ENCODE measurements at places on chromosomes 5 and 9.
A peak's percentile ranks its signal among the peaks of the same experiment; 100 is the strongest.

GRCh38 chr5:10726913-10727517, 34.0 kb downstream of the DAP start:
- DNase-seq = no peak

DNA sequence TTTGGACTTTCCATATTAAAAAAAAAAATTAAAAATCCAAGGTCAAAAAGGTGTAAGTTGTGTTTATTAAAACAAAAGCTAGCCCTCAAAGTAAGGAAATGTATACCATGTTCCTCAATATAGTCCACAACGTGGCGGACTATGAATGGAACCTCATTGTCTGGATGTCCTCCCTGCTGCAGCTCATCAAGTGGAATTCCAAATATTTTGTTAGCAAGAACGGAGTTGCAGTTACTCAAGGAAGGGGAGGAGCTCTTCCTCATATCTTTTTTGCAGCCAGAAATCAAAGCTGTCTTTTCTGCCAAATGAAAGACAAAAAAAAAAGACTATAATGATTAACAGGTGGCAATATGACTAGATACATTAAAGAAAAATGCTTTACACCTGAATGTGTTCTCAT, 14.0 kb downstream of the FAM13B start:
- DNase-seq = no peak

GRCh38 chr5:157266286-157267007, 524 bp downstream of the CYFIP2 start:
- no peak for DNase-seq

GRCh38 chr9:121826711-121827110, 175.3 kb downstream of the DAB2IP start:
- no peak for DNase-seq

DNA sequence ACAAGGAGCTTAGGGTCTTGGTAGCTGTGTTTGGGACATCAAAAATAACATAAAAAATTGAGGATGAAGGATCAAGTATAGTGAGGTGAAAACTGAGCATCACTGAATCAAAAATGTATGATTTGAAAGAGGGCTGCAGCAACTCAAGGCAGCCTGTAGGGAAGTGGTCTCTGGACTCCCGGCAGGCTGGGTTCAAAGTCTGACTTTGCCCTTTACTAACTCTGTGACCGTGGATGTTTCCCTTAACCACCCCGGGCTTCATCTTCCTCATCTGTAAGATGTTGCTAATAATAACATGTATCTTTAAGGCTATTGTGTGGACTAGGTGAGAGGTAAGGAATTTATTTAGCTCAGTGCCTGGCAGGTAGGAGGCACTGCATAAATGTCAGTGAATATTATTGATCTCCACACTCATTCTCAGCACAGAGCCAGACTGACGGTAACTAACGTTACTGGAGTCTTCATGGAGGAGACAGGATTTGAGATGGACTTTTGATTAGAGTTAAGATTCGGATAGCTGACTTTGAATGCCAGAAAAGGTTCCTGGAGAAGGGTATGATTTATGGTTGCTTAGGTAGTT, 367.3 kb downstream of the NDUFS4 start:
- DNase-seq = no peak

- DNase-seq = no peak
These were observed 124.9 kb upstream of the C6 start for GRCh38 chr5:41338136-41338675.

DNA sequence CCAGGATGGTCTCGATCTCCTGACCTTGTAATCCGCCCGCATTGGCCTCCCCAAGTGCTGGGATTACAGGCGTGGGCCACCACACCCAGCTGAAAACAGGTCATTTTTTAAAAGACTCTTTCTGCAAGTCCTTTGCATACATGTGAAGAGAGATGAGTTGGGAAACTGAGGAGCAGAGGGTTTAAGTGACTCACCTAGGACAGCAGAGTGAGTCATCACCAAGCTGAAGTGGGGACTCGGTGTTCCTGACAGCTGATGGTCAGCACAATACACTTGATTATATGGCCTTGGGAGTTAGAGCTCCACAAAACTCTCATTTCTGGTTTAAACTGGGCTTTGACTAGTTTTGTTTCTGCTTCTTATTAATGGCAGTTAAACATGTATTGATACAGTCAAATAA, 38.1 kb upstream of the SSBP2 start:
- peak; percentile 57 for DNase-seq

DNA sequence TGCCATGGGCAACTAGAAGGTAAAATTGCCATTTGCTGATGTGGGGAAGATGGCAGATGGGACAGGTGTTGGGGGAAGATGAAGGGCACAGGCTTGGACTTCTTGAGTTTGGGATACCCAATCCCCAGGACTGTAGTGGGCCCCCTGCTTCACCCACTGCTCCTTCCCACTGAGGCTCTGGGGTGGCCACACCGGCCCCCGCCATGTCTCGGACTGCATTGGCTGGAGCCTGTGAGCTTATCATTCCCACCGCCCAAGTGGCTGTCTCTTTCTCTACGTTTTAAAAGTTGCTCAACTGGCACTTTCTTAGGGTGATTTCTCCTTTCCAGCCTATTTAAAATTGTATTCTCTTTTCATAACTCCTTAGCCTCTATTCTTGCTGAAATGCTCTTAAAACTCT, 730.0 kb upstream of the ADAMTS16 start:
- DNase-seq = no peak

- no peak for DNase-seq
These were observed 22.6 kb upstream of the ORM1 start for GRCh38 chr9:114300153-114300845.

DNA sequence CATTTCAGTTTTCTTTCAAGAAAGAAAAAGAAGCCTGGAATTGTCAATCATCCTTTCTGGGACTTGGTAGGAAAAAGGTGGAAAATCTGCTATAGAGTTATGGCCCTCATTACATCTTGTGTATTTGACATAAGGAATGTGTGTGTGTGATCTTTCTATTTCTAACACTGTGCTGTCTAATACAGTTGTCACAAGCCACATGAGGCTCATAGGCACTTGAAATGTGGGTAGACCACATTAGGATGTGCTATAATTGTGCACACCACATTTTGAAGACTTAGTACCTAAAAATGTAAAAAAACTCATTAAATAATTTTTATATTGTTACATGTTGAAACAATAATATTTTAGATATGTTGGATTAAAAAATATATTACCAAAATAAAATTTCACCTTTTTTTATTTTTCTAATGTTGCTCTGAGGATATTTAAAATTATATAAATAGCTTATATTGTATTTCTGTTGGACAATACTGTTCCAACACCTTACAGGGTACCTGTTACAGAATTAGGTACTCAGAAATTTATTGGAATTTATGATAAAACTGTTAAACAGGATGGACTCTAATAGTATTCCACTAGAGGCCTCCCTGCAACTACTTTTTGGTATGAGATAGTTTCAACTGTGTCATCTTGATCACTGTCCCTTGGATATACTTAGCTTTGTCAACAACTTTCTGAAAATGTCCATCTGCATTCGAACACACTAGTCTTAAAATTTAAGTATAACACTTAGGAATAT, 18.4 kb downstream of the MSANTD3 start:
- DNase-seq = no peak

DNA sequence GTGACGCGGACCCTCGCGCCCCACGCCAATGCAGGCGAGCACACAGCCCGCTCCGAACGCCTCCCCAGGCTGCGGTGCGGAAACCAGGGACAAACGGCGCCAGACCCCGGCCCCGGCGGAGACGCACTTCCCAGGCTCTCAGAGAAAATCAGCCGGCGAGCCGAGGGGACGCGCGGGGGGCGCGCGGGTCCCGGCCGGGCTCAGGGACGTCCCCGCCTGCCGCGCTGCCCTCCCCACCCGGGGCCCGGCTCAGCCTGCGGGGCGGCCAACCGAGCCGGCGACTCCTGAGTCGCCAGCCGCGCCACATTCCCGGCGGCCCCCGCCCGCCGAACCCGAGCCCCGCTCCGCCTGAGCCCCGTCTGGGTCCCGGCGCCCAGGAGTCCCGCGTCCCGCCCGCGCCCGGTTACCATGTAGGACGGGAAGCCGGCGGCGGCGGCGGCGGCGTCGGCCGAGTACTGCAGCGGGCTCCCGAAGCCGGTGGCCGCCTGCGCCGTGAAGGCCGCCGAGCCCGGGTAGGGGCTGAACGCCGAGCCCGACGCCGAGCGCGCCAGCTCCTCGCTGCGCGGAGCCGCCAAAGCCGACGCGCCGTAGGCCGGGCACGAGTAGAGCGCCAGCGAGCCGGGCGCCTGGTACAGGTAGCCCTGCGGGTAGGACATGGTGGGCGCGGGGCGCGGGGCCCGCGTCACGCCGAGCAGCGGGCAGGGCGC, 566 bp downstream of the IRX2 start:
- DNase-seq = no peak

GRCh38 chr9:82920154-82920553, 142.8 kb downstream of the RASEF start:
- no peak for DNase-seq

- DNase-seq = no peak
These were observed 111.1 kb downstream of the AGTPBP1 start for GRCh38 chr9:85630676-85631075.

DNA sequence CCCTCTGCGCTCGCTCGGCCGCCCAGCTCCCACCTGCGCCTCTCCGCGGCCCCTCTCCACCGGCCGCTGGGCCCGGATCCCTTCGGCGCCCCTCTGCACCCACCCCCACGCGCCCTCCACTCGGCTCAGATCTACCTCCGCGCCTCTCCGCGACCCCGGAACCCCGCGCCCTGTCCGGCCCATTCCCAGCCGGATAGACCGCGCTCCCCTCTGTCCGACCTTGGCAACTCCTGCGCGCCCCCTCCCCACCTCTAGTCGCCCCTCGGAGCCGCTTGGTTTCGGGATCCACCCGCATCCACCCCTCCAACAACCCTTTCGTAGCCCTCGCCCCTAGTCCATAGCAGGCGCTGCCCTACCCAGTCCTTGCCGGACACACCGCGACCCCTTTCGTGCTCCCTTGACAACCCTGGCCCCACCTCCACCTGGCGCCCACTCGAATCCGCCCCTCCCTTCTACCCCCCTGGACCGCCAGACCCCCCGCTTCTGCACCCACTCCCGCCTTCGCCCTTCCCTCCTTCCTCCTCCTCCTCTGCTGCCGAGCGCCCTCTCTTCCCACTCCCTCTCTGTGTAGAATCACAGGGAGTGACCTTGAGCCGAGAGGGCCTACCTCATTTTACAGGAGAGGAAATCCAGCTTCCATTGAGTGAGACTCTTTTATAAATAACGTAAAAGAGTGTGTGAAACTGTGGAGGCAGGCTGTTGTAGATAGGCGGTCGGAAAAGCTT, 525 bp upstream of the AK3 start:
- peak; percentile 36 for DNase-seq

GRCh38 chr5:66440202-66440680, 156.0 kb upstream of the MAST4 start:
- peak; percentile 3 for DNase-seq

- no peak for DNase-seq
These were observed 19.7 kb downstream of the LCP2 start for GRCh38 chr5:170277867-170278281.

- DNase-seq = no peak
These were observed 25.5 kb downstream of the OR2V1 start for GRCh38 chr5:181105391-181106025.

- DNase-seq = peak; percentile 59
These were observed 136.1 kb downstream of the RGS3 start for GRCh38 chr9:113599646-113600022.

GRCh38 chr5:35026941-35027340, 20.8 kb downstream of the AGXT2 start:
- DNase-seq = no peak

GRCh38 chr5:153742060-153742459, 251.6 kb downstream of the GRIA1 start:
- DNase-seq = no peak

DNA sequence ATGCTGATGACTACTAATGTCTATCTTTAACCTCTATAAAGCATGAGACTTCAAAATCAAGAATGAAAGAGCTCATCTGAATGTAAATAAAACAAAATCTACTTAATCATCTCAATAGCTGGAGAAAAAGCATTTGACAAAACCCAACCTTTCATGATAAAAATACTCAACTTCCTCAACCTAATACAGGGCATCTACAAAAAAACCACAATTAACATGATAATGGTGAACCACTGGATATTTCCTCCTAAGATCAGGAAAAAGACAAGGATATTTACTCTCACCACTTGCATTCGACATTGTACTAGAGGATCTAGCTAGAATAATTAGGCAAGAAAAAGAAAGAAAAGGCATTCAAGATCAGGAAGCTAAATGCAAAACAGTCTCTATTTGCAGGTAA, 49.3 kb downstream of the FAM169A start:
- DNase-seq = no peak

GRCh38 chr9:76114144-76114543, 223.7 kb downstream of the PCSK5 start:
- peak; percentile 38 for DNase-seq

DNA sequence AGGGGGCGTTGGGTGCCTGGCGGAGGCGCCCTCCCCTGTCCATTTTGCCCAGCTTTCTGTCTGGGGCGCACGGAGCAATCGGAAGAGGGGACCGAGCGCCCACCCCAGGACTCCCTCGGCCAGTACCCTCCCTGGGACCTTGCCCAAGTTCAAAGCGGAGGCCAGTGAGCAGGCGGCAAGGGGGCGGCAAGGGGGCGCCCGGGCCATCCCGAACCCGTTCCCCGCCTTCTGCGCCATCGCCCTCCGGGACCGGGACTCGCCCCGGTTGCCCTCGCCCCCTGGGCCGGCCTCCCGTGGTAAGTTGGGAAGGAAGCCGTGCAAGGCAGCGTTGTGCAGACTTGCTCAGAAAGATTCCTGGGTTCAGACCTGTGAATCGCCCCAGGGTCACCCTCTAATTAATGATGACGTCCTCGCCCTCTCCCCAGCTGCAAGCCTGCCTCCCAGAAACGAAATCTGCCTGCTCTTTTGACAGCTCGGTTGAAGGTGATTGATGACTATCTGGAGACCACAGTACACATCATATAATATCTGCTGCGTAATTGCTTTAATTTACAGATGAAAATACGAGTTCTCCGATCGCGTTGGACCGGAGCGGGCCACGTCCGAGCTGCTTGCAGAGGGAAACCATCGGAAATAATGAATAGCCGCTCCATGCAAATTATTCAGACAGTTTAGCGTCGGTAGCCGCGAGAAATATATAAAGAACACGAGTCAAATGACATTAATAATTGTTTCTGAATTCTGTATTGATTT, 1.4 kb upstream of the IRX4 start:
- no peak for DNase-seq

DNA sequence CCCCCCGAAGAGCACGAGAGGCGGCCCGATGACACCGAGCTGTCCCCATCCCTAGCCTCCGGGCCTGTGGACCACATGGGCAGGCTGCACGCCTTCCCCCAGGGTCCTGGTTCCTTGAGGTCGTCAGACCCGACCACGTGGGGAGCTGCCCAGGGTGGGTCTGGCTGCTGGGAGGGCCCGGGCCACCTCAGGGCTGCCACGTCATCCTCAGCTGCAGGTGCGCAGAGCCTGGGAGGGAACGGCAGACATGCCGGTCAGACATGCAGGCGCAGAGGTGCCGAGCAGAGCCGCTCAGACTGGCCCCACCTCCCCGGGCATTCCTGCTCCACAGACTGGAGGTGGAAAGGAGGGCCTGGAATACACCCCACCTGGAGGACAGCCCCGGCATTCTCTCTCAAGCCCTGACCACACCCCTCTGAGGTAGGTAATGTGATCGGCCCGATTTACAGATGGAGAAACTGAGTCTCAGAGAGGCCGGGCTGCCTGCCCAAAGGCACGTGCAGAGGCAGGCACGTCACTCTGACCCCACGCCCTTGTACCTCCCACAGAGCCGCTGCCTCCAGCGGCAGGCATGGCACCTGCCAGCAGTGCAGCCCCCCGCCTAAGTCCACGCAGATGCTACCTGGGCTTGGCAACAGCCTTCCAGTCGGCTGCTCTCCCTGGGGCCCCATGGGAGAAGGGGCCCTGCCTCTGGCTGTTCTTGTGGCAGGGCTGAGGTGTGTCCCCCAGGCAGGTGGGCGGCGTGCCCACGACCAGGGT, 649 bp downstream of the CCDC187 start:
- DNase-seq = no peak
